ENCODE measurements at places on chromosomes 11 and 22.

GRCh38 chr22:38866399-38867123 is 5.5 kb downstream of the CBX6 start:
- no peak for DNase-seq

- no peak for DNase-seq
Observed at GRCh38 chr11:74844072-74844471, 95.4 kb downstream of the RNF169 start.

GRCh38 chr22:41911001-41911611 is 3.8 kb downstream of the SHISA8 start:
- no peak for DNase-seq

DNA sequence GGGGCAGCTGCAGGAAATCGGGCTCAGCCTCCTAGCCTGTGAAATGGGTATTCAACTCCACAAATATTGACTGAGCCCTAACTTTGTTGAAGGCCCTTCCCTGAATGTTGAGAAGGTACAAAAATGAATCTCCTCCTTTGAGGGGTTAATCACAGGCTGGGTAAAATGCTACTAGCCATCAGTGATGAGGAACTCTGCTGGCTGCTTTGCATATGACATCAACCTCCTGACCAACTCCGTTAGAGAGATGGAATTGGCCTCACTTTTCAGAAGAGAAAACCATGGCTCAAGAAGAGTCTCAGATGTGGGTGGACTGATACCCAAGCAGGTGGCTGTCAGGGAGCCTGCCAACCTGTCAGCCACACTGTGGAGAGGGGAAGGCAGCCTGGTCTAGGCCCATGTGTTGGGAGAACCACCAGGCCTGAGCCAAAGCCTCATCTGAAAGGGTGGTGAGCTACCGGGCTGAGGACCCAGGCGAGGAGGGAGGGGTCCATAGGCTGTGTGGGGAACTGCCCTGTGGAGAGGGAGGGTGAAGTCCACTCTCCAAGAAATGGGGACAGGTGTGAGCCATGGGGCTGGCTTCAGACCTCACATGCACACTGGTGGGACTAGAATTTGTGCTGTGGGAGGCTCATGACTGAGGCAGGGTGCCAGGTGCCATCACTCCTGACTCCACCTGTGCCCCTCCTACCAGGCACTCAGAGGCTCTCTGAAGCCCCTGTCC is 11.8 kb downstream of the CDCA5 start:
- DNase-seq, result peak; percentile 65

GRCh38 chr11:43735961-43736360 is 55.4 kb downstream of the HSD17B12 start:
- DNase-seq, result no peak

DNA sequence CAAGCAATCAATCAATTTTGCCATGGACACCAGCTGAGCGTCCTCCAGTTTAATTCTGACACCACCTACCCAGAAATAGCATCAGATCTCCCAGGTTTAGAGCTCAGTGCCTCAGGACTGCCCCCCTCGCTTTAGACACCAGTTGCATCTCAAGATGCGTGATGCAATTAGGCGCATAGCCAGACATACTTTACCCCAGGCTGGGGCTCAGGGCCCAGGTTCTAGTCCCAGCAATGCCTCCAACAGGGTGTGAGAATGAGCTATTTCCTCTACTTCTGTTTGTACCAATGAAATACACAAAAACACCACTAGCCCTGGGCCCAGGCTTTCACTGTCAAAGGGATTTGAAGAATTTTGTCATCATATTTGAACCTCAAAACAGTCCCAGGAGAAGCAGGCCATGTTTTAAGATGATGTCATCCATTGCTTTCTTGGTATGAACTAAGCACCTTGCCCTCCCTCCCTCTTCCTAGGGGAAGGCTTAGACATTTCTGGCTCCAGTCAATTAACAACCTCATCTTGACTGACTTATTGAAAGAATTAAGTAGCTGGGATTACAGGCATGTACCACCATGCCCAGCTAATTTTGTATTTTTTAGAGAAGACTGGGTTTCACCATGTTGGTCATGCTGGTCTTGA is 61.5 kb upstream of the INCENP start:
- DNase-seq, result no peak

GRCh38 chr11:88414981-88415413 is 77.5 kb upstream of the CTSC start:
- no peak for DNase-seq

GRCh38 chr11:15148169-15148568 is 33.4 kb downstream of the INSC start:
- no peak for DNase-seq

Measured in GM10248 (cell line).